ENCODE measurements at places on chromosomes 6 and 20. TPM values are rescaled to one million over a fixed set of nuclear protein-coding genes. Genes with fewer than 3 reads are reported as not detected.

Gene POM121L2
- total RNA-seq, result not detected

Gene LAMA5
- 1.0 TPM for total RNA-seq

Gene SIRT5
- total RNA-seq, result 8.5 TPM

Gene CST2
- total RNA-seq, result not detected

Gene CCR6
- 5.3 TPM for total RNA-seq

Gene TMEM200A
- total RNA-seq, result 0.92 TPM

Gene CGAS
- 43.8 TPM for total RNA-seq

Gene HLA-E
- 357 TPM for total RNA-seq

Gene OTOR
- total RNA-seq, result not detected

Gene GATA5
- not detected for total RNA-seq

Gene TGM3
- not detected for total RNA-seq

Gene PTGIS
- total RNA-seq, result 8.2 TPM

Gene SLC52A3
- total RNA-seq, result not detected

Gene FERMT1
- total RNA-seq, result 0.11 TPM

Gene NECAB3
- 20.1 TPM for total RNA-seq

Gene CLVS2
- not detected for total RNA-seq

Gene PSMB8
- total RNA-seq, result 295 TPM

Gene SEL1L2
- not detected for total RNA-seq

Gene NHLRC1
- total RNA-seq, result 0.23 TPM

Gene DDX43
- total RNA-seq, result 0.42 TPM

Gene C6orf163
- total RNA-seq, result 1.4 TPM

Gene POLR3F
- 16.6 TPM for total RNA-seq

Gene KCNG1
- total RNA-seq, result 4.0 TPM

Gene BRD2
- 333 TPM for total RNA-seq

Gene CLPSL2
- total RNA-seq, result not detected

Gene CRISP3
- total RNA-seq, result not detected

Gene FNDC1
- not detected for total RNA-seq

Gene FILIP1
- not detected for total RNA-seq

Gene SNX9
- 72.2 TPM for total RNA-seq

Gene SLC17A3
- total RNA-seq, result not detected

Gene SYNDIG1
- total RNA-seq, result not detected

Gene OPN5
- not detected for total RNA-seq

Gene FAM217A
- total RNA-seq, result not detected
